ENCODE measurements at places on chromosomes 3 and 15.

DNA sequence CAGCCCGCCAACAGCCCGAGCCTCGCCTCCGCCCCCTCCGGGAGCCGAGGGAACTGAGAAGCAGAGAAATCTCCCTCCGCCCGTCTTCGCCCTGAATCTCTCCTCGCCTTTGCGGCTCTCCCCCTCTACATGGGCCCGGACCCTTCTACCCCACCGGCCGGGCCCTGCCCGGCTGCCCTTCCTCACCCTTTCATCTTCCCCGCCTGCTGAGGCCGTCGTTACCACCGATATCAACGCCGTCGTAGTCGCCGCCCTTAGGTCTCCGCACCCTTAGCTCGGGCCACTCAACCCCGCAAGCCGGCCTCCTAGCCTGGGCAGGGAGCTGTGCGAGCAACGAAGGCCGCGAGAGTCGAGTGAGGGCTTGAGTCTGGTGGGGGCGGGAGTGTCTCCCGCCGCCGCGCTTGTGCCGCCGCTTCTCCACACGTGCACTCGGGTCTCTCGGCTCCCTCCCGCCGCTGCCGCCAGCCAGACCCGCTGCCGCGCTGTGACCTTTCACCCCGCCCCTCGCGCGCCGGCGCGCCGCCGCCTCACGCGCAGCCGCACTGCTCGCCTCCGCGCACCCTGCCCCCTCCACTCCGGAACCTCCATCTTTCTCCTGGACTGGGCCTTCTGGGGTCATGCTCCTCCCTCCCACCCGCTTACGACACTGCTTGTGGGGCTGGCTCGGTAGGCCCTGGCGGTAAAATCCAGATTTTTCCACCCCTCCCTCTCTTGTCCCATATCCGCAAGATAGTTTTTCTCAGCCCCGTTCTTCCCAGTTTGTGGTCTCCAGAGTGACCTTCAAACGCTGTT is at the start of gene NAA50:
TSS of gene NAA50 (minus strand) at position 494 of the 792 bp plus-strand sequence. CDS start at position 194, 300 bp downstream.
- peak; percentile 92 for DNase-seq

DNA sequence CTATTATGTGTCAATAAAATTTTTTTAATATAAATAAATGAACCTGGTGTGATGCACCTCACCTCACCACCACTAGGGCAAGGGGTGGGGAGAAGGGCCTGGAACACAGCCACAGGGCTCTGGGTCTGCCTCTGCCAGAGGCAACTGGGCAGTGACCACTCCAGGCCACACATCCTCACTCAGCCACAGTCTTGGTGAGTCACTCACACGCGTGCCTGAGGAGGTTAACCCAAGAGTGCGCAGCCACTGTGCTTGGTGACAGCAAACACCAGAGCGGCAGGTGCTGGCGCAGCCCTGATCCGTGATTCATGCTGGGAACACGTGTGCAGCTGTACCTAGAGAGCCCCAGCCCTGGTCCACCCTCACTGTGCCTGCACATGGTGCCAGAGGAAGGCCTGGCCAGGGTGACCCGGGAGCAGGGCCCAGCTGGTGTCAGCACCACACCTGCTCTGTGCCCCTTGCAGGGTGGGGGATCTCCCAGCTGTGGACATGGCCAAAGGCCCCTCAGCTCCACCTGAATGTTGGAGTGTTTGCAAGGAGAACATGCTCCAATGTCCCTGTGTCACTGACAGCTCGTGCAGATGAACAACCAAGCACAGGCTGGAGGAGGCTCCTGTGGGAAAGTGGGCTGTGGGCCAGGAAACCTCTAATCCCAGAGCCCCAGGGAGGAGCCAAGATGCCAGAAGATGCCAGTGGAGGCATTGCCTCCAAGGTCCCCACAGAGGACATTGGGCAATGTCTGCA is 2.1 kb downstream of the SLC41A3 start:
- no peak for DNase-seq

- DNase-seq: no peak
Measured at GRCh38 chr3:46422617-46423016, 15.6 kb downstream of the CCRL2 start.

GRCh38 chr15:100926971-100927756 is 8.0 kb downstream of the LRRK1 start:
- DNase-seq: no peak

DNA sequence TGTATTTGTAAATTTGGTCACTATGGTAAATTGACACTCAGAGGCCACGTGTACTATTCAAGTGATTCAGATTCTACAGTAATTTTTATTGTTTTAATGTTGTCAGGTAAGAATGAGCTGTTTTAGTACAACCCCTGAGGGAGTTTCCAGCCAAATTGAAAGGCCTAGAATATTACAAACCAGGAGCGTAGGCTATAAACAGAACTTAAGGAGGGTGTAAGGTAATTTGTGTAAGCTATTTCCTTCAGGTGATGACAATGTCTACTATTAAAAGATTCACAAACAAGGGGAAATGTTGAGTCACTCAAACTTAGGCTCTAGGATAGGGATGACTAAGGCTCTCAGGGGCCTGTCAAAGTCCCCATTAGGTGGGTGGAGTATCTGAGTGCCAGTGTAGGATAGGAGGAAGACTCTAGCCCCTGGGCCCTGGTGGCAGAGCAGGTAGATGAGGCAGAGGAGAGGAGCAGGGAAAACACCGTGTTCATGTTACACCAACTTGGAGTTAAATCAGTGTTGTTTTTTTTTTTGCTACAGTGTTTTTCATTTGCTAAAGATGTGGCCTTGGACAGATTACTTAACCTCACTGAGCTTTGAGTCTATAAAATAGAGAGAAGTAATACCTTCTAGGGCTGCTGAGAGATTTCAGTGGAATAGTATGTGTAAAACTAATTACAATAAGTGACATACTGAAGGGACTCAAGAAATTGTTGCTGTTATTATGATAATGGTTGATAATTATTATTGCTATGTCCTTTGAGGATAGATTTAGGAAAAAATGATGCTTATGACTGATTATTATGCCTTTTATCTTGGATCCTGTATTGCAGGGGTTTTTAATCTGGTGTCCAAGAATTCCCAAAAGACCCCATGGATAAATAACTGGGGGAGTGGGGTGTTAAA is 10.3 kb downstream of the TM4SF1 start:
- peak; percentile 2 for DNase-seq

GRCh38 chr3:35867791-35868190 is 228.5 kb downstream of the ARPP21 start:
- no peak for DNase-seq

DNA sequence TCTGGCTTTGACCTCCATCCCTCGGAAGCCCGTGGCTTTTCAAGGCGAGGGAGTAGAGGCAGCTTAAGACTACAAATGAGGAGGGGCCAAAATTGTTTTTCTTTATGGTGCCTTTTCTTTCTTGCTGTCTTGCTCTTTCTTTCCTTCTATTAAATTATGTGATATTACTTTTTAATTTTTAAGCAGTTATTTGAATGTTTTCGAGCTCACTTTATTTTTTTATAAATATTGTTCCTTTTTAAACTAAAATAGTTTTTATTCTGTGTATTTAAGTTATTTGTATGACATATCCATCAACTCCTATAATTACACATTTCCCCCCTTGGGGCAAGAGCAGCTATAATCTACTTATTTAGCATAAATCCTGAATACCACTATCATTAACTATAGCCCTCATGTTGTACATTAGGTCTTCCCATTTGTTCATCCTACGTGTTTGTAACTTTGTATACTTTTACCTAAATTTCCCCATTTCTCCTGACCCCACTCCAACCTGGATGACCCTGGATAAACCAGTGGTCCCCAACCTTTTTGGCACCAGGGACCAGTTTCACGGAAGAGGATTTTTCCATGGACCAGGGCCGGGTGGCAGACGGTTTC is 622 bp upstream of the PLSCR1 start:
- no peak for DNase-seq

DNA sequence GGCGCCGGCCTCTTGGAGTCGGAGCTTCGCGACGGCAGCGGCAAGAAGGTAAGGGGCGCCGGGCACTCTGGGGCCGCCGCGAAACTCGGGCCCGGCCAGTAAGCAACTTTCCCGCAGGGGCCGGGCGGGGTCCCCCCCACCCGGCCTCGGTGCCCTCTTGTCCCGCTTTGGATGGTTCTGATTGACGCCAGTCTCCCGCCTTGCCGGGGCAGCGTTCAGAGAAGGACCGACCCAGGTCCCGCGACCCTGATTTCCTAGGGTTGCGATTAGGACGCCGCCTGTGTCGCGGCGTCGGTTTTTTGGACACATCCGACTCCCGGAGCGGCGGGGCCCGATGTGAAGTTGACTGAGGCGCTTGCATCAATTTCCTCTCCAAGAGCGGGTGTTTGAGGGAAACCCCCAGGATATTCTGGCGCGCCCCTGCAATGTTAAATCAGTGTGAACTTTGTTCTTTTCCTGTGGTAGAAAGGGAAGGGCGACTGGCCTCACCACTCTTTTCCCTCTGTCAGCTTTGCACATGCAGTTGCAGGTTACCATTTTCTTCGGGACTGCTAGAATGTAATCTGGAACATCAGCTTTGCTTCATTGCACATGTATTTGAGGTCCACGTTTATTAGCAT is 755 bp downstream of the PDE8A start:
- peak; percentile 25 for DNase-seq

GRCh38 chr3:187025254-187025655 is 94.9 kb downstream of the ST6GAL1 start:
- DNase-seq: no peak

GRCh38 chr3:41328926-41329325 is 129.6 kb downstream of the CTNNB1 start:
- DNase-seq: no peak

DNA sequence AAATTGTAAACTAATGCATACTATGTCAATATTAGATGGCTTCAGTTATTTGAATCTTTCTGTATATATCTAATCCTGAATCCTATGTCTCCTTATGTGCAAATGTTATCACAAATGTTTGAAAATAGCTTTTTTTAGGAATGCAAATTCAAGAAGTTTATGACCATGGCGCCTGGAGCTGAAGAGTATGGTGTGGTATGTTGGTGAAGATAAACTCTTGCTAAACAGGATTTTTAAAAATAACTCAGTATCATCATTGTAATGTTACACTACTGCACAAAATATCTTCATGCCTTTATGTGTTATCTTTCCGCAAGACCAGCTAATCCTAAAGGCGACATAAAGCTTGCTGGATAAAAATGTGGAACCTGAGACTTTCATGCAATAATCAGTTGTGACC is 382.6 kb downstream of the ROBO1 start:
- DNase-seq: no peak

- DNase-seq: no peak
Measured at GRCh38 chr15:40293905-40294895, 11.3 kb upstream of the ANKRD63 start.

DNA sequence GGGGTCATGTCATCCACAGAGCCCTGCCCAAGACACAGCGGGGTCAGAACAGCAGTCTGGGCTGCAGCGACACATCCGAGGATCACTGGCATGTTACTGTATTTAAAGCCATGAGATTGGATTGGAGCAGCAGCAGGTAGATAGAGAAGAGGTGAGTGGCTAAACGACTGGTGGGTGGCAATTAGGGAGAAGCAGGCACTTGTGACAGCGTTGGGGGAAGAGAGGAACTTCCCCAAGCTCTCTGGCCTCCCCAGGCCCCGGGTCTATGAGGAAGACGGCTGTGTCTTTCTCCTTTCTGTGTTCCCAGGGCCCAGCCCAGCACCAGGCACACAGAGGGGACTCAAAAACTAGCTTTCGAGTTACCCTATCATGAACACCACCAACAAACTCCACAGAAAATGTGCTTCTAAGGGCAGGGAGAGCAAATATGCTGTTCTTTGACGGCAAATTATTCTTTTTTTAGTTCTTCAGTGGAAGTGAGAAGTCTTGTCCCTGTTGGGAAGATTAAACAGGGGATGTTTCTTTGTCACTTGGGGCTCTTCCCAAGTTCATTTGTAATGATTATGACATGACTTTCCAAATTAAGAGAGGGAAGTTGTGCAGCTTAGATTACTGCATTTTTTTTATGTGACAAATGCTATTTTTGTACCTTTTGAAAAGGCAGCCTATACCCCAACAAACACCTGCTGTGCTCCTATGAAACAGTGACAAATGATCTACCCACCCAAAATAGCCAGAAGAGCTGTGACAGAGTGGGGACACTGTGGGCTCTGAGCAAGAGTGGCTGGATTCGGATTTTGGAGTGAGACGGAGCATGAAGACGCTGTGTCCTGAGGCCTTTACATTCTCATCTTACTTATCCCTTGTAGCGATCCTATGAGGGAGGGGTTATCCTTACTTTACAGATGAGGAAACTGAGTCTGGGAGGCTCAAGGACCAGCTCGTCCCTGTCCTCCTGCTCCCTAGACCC is 7.2 kb upstream of the SYNM start:
- DNase-seq: no peak

- DNase-seq: no peak
Measured at GRCh38 chr3:13794322-13794721, 85.5 kb downstream of the WNT7A start.

- DNase-seq: no peak
Measured at GRCh38 chr15:37138591-37139215, 38.4 kb upstream of the MEIS2 start.

DNA sequence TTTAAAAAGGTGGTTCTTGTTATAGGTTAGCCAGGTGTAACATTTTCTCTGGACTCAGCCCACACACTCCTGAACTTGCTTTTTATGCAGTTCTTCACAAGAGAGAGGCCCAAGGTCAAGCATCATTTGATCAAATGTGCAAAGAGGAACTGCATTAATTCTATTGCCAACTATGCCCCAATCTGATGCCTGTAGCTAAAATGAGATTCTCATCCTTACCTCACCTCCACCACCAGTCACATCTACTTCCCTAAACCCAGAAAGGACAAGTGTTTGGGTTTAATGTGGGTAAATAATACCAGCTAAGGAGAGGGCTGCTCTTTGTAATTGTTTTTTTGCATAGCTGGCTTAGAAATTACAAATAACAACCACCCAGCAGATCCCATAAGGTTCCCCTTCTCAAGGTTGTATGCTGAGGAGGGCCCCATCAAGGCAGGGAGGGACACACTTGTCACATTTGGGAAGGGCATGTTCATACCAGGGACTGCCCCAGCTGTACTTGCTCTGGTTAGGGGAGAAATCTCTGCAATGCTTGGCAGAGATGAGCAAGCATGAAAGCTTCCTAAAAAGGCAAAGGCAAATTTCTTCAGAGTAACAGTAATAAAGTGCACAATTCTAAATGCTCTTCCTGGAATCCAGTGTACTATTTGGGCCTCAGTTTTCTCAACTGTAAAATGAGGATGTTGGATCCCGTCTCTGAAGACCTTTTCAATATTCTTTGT is 76.2 kb downstream of the TGFBR2 start:
- DNase-seq: no peak

- no peak for DNase-seq
Measured at GRCh38 chr3:46504789-46505188, 7.0 kb downstream of the RTP3 start.

GRCh38 chr15:66164788-66165187 is 88.8 kb downstream of the MEGF11 start:
- DNase-seq: no peak

DNA sequence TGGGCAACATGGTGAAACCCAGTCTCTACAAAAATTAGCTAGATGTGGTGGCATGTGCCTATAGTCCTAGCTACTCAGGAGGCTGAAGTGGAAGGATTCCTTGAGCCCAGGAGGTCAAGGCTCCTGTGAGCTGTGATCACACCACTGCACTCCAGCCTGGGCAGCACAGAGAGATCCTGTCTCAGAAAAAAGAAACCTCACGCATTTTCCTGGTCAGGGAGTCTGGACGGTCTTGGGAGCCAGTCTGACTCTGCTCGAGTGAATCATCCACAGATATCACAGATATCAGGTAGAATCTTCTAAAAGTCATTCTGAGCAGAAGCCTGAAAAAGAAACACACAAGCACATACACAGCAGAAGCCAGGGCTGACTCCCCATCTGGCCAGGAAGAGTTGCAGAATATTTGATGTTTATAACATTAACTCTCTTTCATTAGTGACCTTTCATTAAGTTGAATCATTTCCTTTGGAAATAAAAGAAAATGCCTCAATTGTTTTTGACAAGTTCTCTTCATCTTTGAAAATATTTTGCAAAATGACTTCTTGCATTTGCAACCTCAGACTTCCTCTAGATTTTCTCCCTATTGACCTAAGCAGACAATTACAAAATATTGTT is 56.5 kb upstream of the ABHD17C start:
- no peak for DNase-seq

All from stimulated activated CD8-positive, alpha-beta memory T cell treated with anti-CD3 and anti-CD28 coated beads, Interleukin-2, amount 100 ng/mL, for 48 hours (primary cell).